ENCODE measurements at places on chromosomes 6 and 20. TPM values are rescaled to one million over a fixed set of nuclear protein-coding genes. Genes with fewer than 3 reads are reported as not detected.

GRCh38 chr20:2762578-2763131 lies 37.8 kb downstream of the CPXM1 start:
- DNase-seq = no peak

DNA sequence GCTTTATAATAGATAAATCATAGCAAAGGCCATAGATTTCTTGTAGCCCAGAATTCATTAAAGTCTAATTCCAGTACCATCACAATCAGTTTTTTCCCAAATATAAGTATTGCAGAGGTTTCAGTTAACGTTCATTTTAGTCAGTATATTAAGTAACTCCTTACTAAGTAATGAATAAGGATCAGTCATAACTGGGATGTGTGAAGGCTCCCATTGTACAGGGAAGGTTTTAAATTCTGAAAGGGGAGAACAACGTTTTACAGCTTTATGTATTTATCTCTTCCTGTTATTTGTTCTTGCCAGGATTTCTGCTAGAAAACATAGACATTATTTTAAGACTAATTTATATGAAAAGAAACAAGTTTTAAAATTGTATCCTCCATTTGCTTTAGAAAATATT lies 215.5 kb upstream of the LAMP5 start:
- no peak for DNase-seq

GRCh38 chr20:51217347-51218045 lies 194.6 kb upstream of the KCNG1 start:
- DNase-seq = no peak

The DSN1 gene
- 20.1 TPM for polyA plus RNA-seq

GRCh38 chr6:42136508-42137193 lies 5.8 kb downstream of the C6orf132 start:
- DNase-seq = peak; percentile 45

The CDK19 gene
- 46.1 TPM for polyA plus RNA-seq

The TNFRSF6B gene
- 2.2 TPM for polyA plus RNA-seq

GRCh38 chr20:58783511-58784011 lies 67.1 kb downstream of the GNAS-AS1 start:
- no peak for DNase-seq

DNA sequence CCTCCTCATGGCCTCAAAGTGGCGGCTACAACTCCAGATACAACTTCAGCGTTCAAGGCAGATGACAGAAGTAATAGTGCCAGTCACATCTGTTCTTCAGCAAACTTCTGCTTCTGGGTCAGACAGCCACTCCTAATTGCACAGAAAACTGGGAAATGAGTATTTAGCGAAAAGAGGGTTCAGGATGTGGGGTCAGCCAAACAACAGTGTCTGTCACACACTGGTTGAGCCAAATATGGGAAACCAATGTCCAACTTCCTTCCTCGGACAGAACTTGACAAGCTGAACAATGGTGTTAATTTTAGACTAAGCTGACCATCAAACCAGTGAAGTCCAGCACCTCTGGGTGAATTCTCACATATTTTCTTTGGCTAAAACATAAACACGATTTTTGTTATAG lies 22.1 kb downstream of the NUDT3 start:
- no peak for DNase-seq

- no peak for DNase-seq
These were observed 14.1 kb downstream of the C6orf141 start for GRCh38 chr6:49564552-49564951.

The EFHC1 gene
- polyA plus RNA-seq = 54.9 TPM

The SAMD10 gene
- polyA plus RNA-seq = 8.9 TPM

DNA sequence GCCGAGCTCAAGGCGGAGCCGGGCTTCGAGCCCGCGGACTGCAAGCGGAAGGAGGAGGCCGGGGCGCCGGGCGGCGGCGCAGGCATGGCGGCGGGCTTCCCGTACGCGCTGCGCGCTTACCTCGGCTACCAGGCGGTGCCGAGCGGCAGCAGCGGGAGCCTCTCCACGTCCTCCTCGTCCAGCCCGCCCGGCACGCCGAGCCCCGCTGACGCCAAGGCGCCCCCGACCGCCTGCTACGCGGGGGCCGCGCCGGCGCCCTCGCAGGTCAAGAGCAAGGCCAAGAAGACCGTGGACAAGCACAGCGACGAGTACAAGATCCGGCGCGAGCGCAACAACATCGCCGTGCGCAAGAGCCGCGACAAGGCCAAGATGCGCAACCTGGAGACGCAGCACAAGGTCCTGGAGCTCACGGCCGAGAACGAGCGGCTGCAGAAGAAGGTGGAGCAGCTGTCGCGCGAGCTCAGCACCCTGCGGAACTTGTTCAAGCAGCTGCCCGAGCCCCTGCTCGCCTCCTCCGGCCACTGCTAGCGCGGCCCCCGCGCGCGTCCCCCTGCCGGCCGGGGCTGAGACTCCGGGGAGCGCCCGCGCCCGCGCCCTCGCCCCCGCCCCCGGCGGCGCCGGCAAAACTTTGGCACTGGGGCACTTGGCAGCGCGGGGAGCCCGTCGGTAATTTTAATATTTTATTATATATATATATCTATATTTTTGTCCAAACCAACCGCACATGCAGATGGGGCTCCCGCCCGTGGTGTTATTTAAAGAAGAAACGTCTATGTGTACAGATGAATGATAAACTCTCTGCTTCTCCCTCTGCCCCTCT lies 1.1 kb downstream of the CEBPB start:
- DNase-seq = no peak

The EYA2 gene
- polyA plus RNA-seq = 0.77 TPM

The SAMD5 gene
- polyA plus RNA-seq = 28.6 TPM

The PPP1R3G gene
- 0.99 TPM for polyA plus RNA-seq

The CITED2 gene
- polyA plus RNA-seq = 70.0 TPM

GRCh38 chr20:62985444-62985778 lies 21.4 kb downstream of the BHLHE23 start:
- no peak for DNase-seq

The SLC22A7 gene
- 0.07 TPM for polyA plus RNA-seq

DNA sequence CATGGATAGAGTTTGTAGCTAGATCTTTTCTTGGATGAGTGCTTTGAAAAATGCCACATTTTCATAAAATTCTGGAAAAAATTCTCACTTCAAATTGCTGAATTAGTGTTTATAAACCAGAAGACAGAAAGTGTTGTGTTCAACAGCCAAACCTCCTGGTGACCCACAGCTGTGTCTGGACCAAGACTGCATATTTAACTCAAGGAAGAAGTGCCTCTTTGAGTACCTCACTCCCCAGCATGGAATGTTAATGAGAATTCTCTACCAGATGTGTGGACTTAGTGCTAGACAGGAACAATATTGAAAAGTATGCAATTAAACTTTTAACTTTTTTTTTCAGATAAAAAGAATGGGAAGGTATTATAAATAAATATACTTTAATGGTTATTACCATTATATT lies 609.3 kb downstream of the COL12A1 start:
- DNase-seq = no peak

The FRK gene
- polyA plus RNA-seq = 3.9 TPM

The LY6G6D gene
- 0.57 TPM for polyA plus RNA-seq

DNA sequence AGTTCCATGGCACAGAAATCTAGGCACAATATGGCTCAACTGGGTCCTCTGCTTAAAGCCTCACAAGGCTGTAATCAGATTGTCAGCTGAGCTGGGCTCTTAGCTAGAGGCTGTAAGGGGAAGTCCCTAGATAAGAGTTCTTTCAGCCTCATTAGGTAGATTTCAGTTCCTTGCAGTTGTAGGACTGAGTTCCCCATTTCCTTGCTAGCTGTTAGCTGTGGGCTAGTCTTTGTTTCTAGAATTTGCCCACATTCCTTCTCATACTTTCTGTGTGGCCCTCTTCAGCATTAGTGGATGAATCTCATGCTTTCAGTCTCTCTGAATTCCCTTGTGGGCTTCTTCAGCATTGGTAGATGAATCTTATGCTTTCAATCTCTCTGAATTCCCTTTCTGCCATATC lies 71.0 kb upstream of the MRAP2 start:
- DNase-seq = no peak

The GPLD1 gene
- polyA plus RNA-seq = 3.8 TPM

DNA sequence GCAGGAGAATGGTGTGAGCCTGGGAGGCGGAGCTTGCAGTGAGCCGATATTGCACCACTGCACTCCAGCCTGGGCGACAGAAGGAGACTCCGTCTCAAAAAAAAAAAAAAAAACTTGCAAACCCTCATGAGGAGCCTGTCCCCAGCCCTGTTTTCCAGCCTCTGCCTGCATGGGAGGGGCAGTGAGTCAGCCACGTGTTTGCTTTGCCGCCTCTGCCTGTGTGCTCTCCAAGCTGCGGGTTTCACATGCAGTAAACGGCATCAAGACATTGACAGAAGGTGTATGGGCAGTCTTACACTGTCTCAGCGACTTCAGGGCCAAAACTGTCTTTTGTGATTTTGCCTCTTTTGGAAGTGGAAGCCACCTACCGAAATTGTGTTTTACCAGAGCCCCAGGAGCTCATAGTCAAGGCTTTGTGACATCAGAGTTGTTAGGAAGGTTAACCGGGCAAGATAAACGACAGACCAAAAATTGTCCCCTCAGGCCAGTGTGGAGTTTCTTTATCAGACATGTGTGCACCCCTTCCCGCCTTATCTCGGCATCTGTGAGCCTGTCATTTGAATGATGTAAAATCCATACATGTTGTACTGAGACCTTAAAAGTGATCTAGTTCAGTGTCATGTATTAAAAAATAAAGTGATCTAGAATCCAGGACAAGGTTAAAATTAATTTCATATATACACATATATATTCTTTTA lies 52.9 kb downstream of the RPP40 start:
- DNase-seq = no peak

DNA sequence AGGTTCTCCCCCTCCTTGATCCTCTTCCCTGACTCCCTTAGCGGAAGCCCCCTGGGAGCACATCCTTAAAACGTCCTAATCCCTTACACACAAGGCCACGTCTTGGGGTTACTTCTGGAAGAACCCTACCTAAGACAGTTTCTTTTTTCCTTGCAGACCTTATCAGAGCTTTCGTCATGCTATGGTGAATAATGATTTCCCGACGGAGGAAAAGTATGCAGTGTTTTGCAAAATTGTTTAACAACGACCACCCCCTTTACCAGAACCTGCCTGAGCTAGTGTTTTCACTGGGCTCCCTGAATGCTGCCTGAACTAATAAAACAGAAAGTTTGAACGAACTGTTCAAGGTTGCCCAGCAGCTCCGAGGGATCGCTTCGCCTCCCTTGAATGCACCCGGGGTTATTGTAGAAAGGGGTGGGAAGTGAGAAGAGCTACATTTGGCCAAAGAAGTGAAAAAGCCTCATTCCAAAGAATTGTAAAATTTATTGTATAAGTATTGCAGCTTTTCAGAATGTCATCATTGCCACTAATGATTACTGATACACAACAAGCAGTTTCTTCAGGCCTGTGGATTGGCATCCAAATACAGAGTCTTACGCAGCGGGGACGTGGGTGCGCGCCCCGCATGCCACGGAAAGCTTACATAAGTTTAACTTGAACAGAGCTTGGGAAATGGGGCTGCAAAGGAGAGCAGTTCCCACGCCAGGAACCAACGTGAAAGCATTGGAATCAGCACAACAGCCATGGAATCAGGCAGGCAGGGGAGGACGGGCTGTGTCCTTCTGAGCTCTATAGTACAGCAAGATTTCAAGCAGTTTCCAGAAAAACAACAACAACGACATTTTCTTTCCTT lies 27.9 kb upstream of the ZBP1 start:
- no peak for DNase-seq

- no peak for DNase-seq
These were observed 14.1 kb upstream of the HCK start for GRCh38 chr20:32037929-32038328.

DNA sequence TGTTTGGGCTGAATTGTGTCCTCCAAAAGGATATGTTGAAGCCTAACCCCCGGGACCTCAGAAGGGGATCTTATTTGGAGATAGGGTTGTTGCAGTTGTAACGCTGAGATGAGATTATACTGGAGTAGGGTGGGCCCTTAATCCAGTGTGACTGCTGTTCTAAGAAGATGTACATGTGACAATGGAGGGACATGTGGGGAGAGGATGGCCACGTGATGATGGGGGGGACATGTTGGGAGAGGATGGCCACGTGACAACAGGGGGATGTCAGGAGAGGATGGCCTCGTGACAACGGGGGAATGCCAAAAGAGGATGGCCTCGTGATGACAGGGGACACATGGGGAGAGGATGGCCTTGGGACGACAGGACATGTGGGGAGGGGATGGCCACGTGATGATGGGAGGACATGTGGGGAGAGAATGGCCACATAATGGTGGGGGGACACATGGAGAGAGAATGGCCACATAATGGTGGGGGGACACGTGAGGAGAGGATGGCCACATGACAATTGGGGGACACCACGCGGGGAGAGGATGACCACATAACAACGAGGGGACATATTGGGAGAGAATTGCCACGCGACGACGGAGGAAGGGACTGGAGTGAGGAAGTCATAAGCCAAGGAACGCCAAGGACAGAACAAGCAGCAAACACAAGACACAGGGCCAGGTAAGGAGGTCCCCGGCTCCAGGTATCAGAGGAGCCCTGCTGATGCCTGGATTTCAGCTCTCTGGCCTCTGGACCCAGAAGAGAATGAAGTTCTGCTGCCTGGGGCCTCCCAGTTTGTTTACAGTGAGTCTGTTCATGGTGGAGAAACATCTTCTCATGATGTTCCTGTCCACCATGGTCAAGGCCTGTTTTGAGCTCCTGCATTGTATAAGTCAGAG lies 29.2 kb downstream of the SYNJ2 start:
- DNase-seq = no peak

The SLC32A1 gene
- polyA plus RNA-seq = not detected

DNA sequence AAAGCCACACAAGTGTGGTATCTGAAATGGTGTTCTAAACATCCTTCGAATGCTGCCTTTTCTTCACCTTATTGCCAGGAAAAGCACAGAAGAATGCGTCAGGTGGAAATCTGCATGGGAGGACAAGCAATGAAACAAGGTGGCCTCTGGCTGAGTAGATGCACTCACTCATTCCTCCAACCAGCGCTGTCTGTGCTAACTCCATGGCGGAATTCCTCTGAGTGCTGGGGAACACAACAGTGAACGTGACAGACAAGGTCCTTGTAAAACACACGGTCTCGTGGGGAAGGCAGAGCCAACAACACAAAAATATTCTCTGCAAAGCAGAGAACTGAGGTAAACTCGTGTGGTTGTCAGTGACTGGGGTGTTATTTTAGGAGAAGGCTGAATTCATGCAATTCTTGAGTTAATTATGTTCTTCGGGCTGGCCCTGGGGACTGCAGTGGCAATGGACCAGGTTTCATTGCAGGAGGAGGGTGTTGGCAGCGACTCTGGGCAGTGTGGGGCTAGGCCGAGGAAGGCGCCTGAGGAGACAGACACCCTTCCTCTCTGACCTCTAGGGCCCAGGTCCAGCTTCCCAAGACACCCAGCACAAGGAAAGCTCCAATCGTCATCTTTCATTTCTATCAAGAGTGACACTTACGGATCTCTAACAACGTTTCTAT lies 339.7 kb downstream of the PRKN start:
- no peak for DNase-seq

GRCh38 chr6:157648561-157648960 lies 174.5 kb upstream of the SNX9 start:
- no peak for DNase-seq

The PDRG1 gene
- 17.0 TPM for polyA plus RNA-seq

DNA sequence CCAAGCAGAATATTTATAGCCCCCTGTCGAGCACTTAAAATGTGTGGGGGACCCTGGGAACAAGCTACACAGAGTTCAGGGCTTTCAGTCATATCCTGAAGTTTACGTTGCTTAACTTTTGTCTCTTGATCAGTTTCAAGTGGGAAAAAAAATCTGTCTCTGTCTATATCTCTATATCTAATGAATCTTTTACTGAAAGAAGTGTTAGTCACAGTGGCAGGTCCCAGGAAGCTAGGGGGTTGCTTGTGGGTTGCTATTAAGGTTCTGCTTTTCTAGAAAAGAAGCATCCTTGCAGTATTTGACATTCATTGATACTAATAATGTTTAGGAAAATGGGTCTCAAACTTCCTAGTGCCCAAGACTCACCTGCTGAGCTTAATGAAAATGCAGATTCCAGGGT lies 76.7 kb upstream of the CLDN20 start:
- DNase-seq = no peak
